DMS79 (cell line): ENCODE measurements at places on chromosomes 16 and 17.

- no peak for DNase-seq
These were observed 70.8 kb downstream of the MAP2K6 start for GRCh38 chr17:69485251-69485661.

DNA sequence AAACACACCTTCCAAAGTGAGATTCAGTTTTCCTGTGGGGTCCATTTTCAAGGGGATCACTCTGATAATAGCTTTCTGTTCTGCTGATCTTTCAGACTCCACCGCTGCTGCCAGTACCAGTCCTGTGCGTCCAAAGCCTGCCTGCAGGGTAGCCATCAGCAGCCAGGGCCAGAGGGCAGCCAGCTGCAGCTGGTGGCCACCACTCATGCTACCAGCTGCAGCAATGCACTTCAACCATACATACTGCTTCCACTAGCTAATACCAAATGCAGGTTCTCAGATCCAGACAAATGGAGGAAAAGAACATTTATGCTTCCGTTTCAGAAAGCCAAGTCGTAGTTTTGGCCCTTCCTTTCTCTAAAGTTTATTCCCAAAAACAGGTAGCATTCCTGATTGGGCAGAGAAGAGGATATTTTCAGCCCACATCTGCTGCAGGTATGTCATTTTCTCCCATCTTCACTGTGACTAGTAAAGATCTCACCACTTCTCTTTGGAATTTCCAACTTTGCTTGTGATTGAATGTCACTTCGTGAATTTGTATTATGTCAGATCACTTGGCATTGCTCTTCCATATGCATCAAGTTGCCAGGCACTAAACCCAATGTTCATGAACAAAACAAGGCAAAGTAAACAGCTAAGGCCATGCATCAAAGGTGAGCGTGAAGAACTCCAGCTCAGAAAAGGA, 1.8 kb downstream of the RNF43 start:
- DNase-seq = peak; percentile 5

DNA sequence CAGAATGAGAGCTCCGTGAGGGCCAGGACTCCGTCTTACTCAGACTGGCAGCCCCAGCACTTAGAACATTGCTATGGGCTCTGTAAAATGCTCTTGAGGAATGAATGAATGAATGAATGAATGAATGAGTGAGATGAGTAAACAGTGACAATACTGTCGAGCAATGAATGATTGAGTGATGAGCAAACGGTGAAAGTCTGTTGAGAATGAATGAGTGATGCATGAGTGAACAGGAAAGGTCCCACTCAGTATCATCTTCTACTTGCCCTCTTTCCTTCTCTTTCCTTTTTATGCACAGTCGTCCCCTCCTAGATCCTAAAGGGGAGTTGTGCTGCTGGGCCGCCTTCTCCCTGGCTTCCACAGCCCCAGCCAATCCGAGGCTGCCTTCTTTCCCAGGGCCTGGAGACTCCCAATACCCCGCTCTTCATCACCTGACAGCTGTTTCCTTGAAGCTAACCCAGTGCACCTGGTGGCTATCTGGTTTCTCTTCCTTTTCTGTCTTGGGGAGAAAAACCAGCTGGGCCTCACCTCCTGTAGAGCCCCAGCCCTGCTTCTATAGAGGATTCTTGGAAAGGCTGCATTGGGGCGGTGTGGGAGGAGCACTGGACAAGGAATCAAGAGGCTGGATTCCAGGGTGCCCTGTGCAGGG, 32.7 kb upstream of the CACNG1 start:
- DNase-seq = no peak

GRCh38 chr17:4073983-4074830, 68.6 kb downstream of the ZZEF1 start:
- no peak for DNase-seq

DNA sequence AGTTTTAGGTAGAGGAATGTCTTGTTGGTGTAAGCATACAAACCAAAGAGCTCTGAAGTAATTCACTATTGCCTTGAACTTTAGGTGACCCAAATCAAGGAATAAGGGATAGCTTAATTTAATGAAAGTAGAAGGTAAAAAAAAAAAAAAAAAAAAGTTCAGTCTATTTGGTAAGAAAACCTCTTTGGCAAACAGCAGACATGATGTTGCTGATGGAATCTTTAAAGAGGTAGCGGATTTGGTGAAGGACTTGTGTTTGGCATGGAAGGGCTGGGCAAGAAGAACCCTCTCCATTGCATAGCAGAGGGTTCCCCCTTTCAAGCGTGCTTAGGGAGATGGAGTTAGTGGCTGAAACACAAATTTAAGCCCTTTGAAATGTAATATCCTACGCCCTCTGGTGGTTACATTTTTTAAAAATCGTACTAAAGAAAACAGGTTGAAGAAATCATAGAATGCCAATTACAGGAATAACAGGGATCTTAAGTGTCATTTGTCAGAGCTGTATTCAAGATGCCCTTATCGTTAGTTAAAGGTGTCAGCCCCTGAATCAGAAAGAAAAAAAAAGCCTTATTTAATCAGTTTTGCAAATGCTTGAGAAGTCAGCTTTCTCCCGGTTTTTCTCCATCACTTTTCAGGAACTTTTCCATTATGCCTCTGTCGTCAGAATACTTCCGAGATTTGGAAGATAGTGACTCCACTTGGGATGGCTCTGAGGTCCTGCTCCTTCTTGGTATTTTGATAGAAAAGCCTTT, 383.1 kb downstream of the KCNJ2 start:
- DNase-seq = no peak

- DNase-seq = no peak
These were observed 11.0 kb upstream of the OSGIN1 start for GRCh38 chr16:83942074-83942473.

GRCh38 chr16:55701442-55702319, 45.9 kb downstream of the SLC6A2 start:
- no peak for DNase-seq

DNA sequence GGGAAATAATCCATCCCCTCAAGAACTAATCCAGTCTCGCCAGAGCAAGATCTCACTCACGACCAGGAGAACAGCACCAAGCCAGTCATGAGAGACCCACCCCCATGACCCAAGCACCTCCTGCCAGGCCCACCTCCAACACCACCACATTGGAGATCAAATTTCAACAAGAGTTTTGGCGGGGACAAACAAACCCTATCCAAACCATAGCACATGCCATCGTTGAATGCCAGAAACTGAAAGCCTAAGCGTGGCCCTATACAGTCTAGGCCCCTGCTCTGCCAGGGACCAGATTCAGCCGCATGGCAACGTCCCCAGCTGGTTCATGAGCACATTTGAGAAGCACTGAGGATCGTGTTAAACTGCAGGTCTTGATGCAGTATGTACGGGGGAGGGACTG, 57.3 kb downstream of the AXIN2 start:
- no peak for DNase-seq

DNA sequence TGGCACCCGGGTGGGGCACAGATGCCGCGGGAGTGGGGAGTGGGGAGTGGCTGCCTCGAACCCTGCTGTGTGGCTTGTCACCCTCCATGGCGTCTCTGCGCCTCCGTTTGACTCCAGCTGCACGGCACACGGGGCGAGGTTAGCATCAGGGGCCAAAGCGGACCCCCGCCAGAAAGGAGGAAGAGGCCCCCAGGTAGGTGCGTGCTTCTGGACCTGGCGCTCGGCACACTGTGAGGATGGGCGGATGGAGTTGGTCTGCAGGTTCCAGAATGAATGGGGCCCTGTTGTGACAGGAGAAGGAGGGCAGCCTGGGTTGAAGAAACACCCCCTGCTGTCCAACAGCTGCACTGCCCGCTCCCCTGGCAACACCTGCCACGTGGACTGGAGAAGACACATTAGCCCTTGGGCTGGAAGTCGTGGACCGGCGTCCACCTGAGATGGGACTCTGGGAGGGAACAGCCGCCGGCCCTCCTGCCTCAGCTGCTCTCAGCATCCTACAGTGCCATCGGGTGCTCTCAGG, 9.4 kb upstream of the FASN start:
- DNase-seq = no peak

GRCh38 chr17:50187751-50188530, 13.5 kb downstream of the COL1A1 start:
- DNase-seq = no peak

DNA sequence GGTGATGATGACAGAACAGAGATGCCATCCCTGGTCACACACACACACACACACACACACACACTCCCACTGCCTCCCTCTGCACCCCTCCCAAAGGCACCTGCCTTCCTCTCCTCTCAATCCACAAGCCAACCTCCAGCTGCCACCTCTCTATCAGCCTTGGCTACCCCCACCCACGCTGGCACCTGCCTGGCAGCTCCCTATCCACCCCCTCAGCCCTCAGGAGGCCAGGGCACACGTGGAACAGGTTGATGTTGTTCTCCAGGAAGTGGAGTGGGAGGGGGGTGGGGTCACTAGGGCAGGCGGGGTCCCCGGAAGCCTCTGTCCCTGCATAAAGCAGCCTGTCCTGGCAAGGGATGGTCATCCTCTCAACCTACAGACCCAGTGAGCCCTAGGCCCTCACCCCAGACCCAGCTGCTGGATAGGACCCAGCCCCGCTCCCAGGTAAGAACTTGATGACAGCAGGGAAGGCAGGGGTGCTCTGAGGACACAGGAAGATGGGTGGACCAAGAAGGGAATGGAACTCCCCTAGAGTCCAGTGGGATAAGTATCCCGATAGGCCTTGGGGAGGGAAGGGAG, at the start of gene GSDMA:
Gene GSDMA (plus strand): TSS at position 363 of the 579 bp plus-strand sequence. CDS start 2,684 bp downstream, outside the sequence.
- no peak for DNase-seq
